ENCODE measurements at places on chromosomes 1 and 21.

GRCh38 chr1:171911506-171911905 is 70.2 kb downstream of the DNM3 start:
- peak; percentile 22 for DNase-seq
- H3K36me3 ChIP-seq, result no peaks in the 10 kb centered on the region
- no peak overlapping the region for H3K27ac ChIP-seq
- H3K27me3 ChIP-seq, result no peaks in the 10 kb centered on the region

DNA sequence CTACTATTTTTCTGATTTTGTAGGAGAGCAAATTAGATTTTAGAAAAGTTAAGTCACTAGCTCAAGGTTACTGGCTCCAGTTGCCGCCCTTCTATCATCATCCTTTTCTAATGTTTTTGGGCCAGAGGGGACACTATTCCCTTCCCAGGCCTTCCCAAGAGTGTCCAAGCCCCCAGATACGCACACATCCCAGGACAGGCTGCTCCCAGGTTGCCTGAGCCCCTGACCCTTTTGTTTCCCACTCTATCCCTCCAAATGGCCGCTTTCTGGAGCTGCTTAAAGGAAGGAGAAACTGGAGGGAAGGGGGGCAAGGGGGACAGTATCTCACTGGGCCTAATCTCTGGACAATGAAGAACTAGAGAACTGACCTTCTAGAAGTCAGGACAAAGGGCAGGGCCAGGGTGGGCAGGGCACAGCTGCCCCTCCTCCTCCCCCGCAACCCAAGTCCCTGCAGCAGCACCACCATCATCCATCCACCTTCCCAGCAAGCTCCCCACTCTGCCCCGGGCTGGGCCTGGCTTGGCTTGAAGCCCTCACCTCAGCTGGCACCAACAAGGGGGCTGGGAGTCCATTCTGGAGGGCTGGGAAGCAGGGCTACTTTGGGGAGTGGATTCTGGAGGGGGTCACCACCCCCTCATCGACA is 1.1 kb upstream of the MAP7D1 start:
- peak overlapping the region; percentile 78 for H3K4me3 ChIP-seq
- H3K36me3 ChIP-seq, result no peaks in the 10 kb centered on the region
- peaks cover 38% of the 10 kb centered on the region for H3K4me1 ChIP-seq

GRCh38 chr1:202274611-202275010 is 67.1 kb downstream of the UBE2T start:
- no peak overlapping the region for H3K27ac ChIP-seq
- H3K27me3 ChIP-seq, result no peaks in the 10 kb centered on the region
- H3K4me3 ChIP-seq, result no peak overlapping the region
- no peak for DNase-seq

- H3K27ac ChIP-seq, result no peak overlapping the region
- peak overlapping the region; percentile 18 for H3K4me3 ChIP-seq
- peaks cover 51% of the 10 kb centered on the region for H3K27me3 ChIP-seq
These were observed 607 bp upstream of the LGR6 start for GRCh38 chr1:202192770-202193613.

DNA sequence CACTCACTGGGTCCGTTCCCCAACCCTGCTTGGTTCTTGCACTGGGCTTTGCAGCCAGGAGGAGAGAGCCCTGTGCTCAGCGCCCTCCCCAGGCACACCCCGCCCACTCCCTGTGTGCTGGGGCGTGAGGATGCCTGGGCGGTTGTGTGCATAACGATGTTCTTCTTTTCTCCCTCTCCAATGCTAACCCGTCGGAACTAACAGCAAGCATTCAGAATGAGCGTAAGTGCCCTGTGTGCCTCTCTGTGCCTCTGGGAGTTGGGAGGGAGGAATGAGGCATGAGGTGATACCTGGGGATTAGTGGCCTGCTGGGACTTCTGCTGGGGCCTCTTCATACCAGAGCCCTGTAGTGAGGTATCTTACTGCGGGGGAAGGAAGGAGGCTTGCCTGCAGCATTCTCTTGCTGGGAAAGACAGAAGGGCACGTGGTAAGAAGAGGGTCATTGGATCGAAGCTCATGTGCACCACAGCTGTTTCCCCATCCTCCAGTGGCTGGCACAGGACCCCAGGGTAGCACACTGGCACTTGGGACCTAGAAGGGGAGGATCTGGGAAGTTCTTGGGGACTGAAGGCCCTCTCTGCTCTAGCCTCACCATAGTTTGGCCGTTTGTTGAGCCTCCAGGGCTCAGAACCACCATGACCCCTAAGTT is 79.8 kb downstream of the NFASC start:
- peaks cover 4% of the 10 kb centered on the region for H3K27me3 ChIP-seq
- no peak overlapping the region for H3K4me3 ChIP-seq
- H3K4me1 ChIP-seq, result peaks cover 4% of the 10 kb centered on the region
- no peak overlapping the region for H3K27ac ChIP-seq
- no peak for DNase-seq

GRCh38 chr1:91724644-91725043 is 161.3 kb downstream of the TGFBR3 start:
- no peaks in the 10 kb centered on the region for H3K36me3 ChIP-seq
- H3K4me1 ChIP-seq, result no peaks in the 10 kb centered on the region
- no peak for DNase-seq
- no peak overlapping the region for H3K4me3 ChIP-seq
- H3K27ac ChIP-seq, result no peak overlapping the region

DNA sequence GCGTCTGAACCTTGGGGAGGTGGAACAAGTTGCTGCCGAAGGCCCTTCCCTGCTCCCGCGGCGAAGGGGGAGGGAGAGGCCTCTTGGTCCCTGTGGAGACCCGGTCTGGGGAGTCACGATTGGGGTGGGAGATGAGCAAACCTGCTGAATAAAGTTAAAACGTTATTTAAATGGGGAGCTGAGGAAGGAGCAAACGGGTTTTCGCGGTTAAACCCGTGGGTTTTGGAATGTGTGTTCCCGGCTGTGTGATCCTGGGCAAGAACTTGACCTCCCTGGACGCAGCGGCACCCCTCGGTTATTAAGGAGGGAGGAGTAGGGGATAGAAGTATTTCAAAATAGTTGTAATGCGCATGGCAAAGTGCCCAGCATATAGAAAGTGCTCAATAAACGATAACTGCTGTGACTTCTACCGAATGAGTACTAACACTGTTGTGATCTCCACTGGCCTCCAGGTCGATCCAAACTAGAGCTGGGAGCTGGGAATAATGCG is 3.4 kb downstream of the FAM110D start:
- DNase-seq, result no peak
- H3K27ac ChIP-seq, result no peak overlapping the region
- H3K36me3 ChIP-seq, result no peaks in the 10 kb centered on the region
- H3K4me1 ChIP-seq, result peaks cover 48% of the 10 kb centered on the region
- H3K27me3 ChIP-seq, result no peaks in the 10 kb centered on the region
- H3K4me3 ChIP-seq, result peak overlapping the region; percentile 21

DNA sequence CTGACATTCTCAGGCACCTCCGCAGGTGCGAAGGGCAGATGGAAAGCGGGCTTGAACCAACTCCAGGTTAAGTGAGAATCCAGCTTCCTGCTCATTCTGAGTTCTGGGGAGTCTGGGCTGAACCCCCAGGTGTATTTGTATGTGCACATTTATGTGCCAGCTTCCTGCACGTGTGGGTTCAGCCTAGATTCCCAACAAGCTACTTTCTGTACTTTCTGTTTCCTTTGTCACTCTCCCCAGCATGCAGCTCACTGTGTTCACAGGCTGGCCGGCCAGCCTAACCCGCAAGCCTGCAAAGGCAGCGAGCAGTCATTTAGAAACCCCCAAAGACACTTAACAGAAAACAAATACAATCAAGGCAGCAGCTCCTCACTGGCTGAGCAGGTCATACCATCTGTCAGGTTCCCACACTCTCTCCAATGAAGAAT is 1.3 kb upstream of the IL19 start:
- H3K36me3 ChIP-seq, result no peaks in the 10 kb centered on the region
- H3K4me1 ChIP-seq, result no peaks in the 10 kb centered on the region
- no peak overlapping the region for H3K4me3 ChIP-seq
- no peak for DNase-seq
- no peaks in the 10 kb centered on the region for H3K27me3 ChIP-seq

DNA sequence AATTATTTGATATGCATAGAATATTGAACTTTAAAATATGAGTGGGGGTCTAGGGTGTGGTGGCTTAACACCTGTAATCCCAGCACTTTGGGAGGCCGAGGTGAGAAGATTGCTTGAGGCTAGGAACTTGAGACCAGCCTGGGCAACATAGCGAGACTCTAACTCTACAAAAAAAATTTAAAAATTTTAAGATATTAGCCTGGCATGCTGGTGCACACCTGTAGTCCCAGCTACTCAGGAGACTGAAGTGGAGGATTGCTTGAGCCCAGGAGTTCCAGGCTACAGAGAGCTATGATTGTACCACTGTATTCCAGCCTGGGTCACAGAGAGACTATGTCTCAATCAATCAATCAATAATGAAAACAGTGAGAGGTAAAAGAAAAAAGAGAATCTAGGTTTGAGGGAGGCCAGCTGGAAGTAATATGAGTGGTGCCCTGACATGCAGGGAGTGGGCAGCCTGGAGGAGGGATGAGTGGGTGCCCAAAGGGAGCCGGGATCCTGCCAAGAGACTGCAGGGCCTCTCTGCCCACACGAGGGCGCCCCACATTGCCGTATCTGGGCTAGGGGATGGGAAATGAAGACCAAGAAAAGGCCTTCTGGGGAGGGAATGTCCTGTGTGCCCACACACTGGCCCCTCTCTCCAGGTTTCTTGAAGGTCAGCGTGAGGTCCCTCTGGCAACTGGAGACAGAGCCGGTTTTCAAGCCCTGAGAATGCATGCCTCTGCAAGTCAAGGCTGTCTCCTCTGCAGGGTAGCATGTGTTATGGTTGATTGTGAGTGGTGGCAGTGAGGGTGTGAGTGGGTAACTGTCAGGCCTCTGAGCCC is 93.9 kb upstream of the PPM1J start:
- peak; percentile 83 for DNase-seq
- no peak overlapping the region for H3K4me3 ChIP-seq
- H3K4me1 ChIP-seq, result peaks cover 5% of the 10 kb centered on the region
- no peak overlapping the region for H3K27ac ChIP-seq
- no peaks in the 10 kb centered on the region for H3K36me3 ChIP-seq
- no peaks in the 10 kb centered on the region for H3K27me3 ChIP-seq

GRCh38 chr1:172708452-172708851 is 49.5 kb downstream of the FASLG start:
- no peak overlapping the region for H3K4me3 ChIP-seq
- no peaks in the 10 kb centered on the region for H3K36me3 ChIP-seq
- H3K27me3 ChIP-seq, result no peaks in the 10 kb centered on the region

DNA sequence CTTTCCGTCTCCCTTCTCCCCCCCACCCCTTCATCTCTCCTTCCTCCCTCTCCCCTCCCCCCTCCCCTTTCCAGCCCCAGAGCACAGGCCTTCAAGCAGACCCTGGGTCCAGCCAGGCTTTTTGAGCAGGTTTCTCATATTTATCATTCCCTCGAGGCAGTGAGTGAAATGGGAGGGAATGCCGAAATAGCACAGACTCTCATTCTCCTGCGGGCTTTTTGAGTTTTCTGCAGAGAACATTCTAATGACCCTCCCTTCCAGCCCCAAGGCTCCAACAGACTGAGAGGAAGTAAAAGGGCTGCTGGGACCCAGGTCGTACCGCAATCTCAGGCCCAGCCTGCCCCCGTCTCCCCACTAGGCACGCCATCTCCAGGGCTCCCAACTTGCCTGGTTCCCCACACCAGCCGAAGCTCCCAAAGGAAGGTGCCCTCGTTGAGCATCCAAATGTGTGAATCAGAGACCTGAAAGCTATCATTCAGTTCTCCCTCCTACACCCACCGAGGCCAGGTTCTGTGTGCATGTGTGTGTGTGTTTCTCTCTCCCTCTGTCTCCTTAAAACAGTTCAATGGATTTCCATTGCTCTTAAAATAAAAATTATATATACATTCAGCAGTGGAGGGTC is 22.3 kb downstream of the ACTA1 start:
- H3K27ac ChIP-seq, result no peak overlapping the region
- H3K27me3 ChIP-seq, result peaks cover 20% of the 10 kb centered on the region
- H3K36me3 ChIP-seq, result no peaks in the 10 kb centered on the region
- no peak for DNase-seq
- H3K4me3 ChIP-seq, result no peak overlapping the region
- H3K4me1 ChIP-seq, result peaks cover 12% of the 10 kb centered on the region

DNA sequence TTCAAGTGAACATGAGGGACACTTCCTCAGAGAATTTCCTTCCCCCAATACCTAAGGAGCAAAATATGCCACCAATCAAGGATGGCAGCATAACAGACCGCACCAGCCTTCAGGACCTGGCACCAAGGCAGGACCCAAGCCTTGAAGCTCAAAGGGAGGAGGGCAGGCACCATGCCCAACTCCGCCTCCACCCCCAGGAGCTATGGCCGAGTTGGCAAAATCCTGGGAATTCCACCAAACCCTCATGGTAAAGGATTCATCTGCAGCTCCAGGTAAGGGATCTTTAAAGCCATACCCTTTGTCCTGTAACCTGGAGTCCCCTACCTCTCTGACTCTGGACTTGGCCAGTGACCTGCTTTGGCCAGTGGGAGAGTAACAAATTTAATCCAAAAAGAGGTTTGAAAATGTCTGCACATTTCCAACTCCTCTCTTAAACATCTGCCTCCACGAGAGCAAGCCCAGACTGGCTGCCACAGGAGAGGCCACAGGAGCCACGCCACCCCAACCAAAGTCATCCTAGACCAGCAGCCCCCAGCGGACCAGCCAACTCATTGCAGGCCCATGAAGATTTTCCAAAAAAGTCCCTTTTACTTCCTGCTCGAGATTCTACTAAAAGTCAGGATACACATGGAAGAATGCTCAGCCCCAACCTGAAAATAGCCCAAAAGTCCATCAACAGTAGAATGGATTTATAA is 41.9 kb downstream of the NPHP4 start:
- H3K4me1 ChIP-seq, result no peaks in the 10 kb centered on the region
- DNase-seq, result no peak
- no peaks in the 10 kb centered on the region for H3K27me3 ChIP-seq
- H3K27ac ChIP-seq, result no peak overlapping the region

DNA sequence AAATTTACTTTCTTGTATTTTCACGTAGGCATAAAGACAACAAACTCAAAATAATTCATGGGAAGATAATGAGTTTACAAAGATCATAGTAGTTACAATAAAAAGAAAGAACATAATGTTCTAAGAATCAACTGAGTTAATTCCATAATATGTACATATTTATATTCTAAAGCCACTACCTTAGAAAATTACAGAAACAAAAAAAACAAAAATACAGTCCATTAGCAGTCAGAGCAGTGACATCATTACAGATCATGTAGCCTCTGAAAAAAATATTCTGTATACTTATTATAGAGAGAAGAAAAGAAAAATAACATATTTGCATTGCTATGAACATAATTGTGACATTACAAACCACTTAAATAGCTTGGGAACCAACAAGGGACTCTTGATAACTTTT is 360.1 kb upstream of the RGS18 start:
- no peaks in the 10 kb centered on the region for H3K27me3 ChIP-seq
- H3K4me3 ChIP-seq, result no peak overlapping the region
- no peak overlapping the region for H3K27ac ChIP-seq
- DNase-seq, result no peak
- H3K4me1 ChIP-seq, result no peaks in the 10 kb centered on the region

Measured in cardiac muscle cell (in vitro differentiated cells and primary cell).